Articular chondrocyte of knee joint (primary cell): ENCODE measurements at places on chromosomes 4 and X. TPM values are rescaled to one million over a fixed set of nuclear protein-coding genes. Genes with fewer than 3 reads are reported as not detected.

The JADE3 gene
- total RNA-seq, result 2.9 and 4.3 TPM in 2 replicates

The DCAF8L2 gene
- not detected in 2 replicates for total RNA-seq

The SPIN4 gene
- 4.8 and 6.2 TPM in 2 replicates for total RNA-seq

The HSFX2 gene
- 0.22 TPM in 1 of 2 replicates, not detected in the other for total RNA-seq

The KLHL2 gene
- total RNA-seq, result 10.1 and 10.8 TPM in 2 replicates

The KIT gene
- total RNA-seq, result 0.39 and 3.6 TPM in 2 replicates

The GAGE2A gene
- not detected in 2 replicates for total RNA-seq

The RBM47 gene
- 0.52 and 1.4 TPM in 2 replicates for total RNA-seq

The SUPT20HL1 gene
- 0.13 and 0.22 TPM in 2 replicates for total RNA-seq

The CAMK2D gene
- total RNA-seq, result 225 and 259 TPM in 2 replicates

The HPGD gene
- total RNA-seq, result not detected in 2 replicates

The SPANXA1 gene
- total RNA-seq, result 0.22 TPM in 1 of 2 replicates, not detected in the other

The POU4F2 gene
- not detected in 2 replicates for total RNA-seq

The RHOH gene
- under 0.01 TPM in 1 of 2 replicates, not detected in the other for total RNA-seq

The AKAP14 gene
- total RNA-seq, result not detected in 2 replicates

The FAM120C gene
- total RNA-seq, result 11.0 and 11.1 TPM in 2 replicates

The SLC2A9 gene
- 3.0 and 5.6 TPM in 2 replicates for total RNA-seq

The SSX4 gene
- not detected in 2 replicates for total RNA-seq

The MAGEA2B gene
- total RNA-seq, result not detected in 2 replicates

The ZNF157 gene
- 0.22 TPM in 1 of 2 replicates, not detected in the other for total RNA-seq

The GPR119 gene
- total RNA-seq, result not detected in 2 replicates

The ENPP6 gene
- total RNA-seq, result 0.78 and 1.2 TPM in 2 replicates

The CLRN2 gene
- not detected in 2 replicates for total RNA-seq

The GYPB gene
- not detected in 2 replicates for total RNA-seq

The FANCB gene
- 3.5 and 4.6 TPM in 2 replicates for total RNA-seq

The VCX2 gene
- total RNA-seq, result not detected in 2 replicates

The SULT1B1 gene
- under 0.01 and 0.11 TPM in 2 replicates for total RNA-seq

The MSX1 gene
- 1.8 and 2.2 TPM in 2 replicates for total RNA-seq

The DMRTC1B gene
- total RNA-seq, result not detected in 2 replicates

The ARMCX1 gene
- total RNA-seq, result 77.0 and 80.9 TPM in 2 replicates

The BEND2 gene
- not detected in 2 replicates for total RNA-seq

The HMX1 gene
- not detected in 2 replicates for total RNA-seq

The GLRB gene
- total RNA-seq, result 14.2 and 16.2 TPM in 2 replicates

The PHOX2B gene
- total RNA-seq, result not detected in 2 replicates

The F8A2 gene
- total RNA-seq, result not detected in 2 replicates

The LONRF3 gene
- total RNA-seq, result 0.86 and 0.91 TPM in 2 replicates

The JAKMIP1 gene
- total RNA-seq, result not detected in 2 replicates

The TMEM271 gene
- not detected in 2 replicates for total RNA-seq

The ANKRD50 gene
- 25.3 and 30.7 TPM in 2 replicates for total RNA-seq

The STS gene
- 58.1 and 58.8 TPM in 2 replicates for total RNA-seq

The SLC10A3 gene
- total RNA-seq, result 32.5 and 33.3 TPM in 2 replicates

The C4orf36 gene
- 0.13 TPM in 1 of 2 replicates, not detected in the other for total RNA-seq

The CITED1 gene
- total RNA-seq, result 0.13 TPM in 1 of 2 replicates, not detected in the other

The FAM193A gene
- total RNA-seq, result 18.2 and 20.8 TPM in 2 replicates

The TEC gene
- 0.91 and 1.8 TPM in 2 replicates for total RNA-seq

The CNKSR2 gene
- 3.1 and 5.9 TPM in 2 replicates for total RNA-seq

The FAM149A gene
- 13.6 and 14.4 TPM in 2 replicates for total RNA-seq

The FMR1 gene
- total RNA-seq, result 35.9 and 39.1 TPM in 2 replicates

The ARHGEF6 gene
- 18.6 and 21.3 TPM in 2 replicates for total RNA-seq

The DGKK gene
- not detected in 2 replicates for total RNA-seq

The BMX gene
- 0.11 TPM in 1 of 2 replicates, not detected in the other for total RNA-seq

The APLN gene
- 4.5 and 8.8 TPM in 2 replicates for total RNA-seq

The TXLNG gene
- 7.2 and 12.2 TPM in 2 replicates for total RNA-seq

The TMSB15C gene
- total RNA-seq, result 2.5 TPM in 2 replicates

The KDR gene
- total RNA-seq, result 0.13 and 0.43 TPM in 2 replicates

The BTC gene
- 1.8 and 2.8 TPM in 2 replicates for total RNA-seq

The FGFR3 gene
- total RNA-seq, result 0.39 and 1.4 TPM in 2 replicates

The HNRNPDL gene
- 143 and 201 TPM in 2 replicates for total RNA-seq
